ENCODE measurements at places on chromosomes 12 and 14.

GRCh38 chr12:2283480-2283879, 230.7 kb downstream of the CACNA1C start:
- DNase-seq = no peak

DNA sequence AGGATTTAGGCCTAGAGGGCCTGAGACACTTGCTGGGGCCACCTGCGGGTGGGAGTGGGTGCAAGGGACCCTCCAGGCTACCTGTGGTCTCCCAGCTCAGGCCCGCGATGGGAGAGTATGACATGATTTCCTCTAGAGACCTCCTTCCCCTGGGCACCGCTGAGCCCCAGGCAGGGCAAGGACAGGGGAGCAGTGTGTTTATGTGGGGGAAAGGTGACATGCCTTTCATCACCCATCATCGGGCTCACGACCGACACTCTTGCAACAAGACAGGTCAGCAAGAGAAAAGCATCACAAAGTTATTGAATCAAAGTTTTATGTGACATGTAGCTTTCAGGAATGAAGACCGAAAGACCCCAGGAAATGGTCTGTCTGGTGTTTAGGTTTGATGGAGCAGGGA, 19.9 kb downstream of the SH2B3 start:
- DNase-seq = no peak

DNA sequence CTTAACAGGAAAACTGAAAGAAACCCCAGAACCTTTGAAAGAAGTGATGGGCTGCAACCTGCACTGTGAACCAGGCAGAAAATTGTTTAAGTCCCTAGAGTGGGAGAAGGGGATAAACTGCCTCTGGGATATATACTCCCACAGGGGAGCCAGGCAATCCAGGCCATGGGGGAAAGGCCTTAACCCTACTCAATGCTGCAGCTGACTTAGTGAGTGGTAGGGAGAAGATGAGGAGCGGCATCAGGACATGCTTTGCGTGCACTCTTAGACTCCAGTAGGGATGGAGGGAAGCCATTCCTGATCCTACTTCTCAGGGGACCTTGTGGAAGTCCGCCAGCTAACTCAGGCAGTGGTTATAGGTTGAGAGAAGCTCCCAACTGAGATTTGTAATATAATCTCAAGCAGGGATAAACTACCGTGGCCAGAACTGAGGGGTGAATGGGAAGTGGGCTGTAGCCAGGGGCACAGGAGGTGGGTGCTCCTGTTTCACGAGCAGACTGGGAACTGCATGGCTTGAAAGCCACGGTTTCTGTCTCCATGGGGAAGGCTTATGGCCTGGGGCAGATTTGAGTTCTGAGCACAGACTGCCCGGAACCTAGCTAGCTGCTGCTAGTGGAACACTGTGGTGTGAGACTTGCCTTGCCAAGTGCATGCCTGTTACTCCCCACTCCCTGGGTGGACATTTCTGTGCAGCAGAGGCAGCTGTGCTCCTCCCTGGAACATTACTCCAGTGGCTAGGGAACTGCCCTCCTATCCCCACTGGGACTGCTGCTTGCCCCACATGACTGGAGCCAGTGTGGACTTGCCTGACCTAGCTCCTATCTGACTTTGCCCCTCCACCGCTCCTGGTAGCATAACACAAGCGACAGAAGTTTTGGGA, 119.2 kb upstream of the SCAF11 start:
- no peak for DNase-seq

DNA sequence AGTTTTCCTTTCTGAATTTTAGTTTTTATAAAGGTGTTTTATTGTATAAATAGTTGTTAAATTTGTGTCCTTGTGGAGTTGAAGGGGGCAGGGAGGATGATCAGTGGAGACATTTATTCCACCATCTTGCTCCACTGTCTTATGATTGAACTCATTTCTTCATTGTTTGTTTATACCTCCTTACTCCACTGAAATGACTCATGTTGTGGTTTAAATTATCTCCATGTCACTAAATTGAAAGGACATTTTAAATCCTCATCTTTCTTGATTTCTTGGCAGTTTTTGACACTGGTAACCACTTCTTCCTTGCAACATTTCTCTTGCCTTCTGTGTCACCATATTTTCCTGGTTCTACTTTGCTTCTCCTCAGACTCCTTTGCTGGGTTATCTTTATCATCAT, 23.6 kb upstream of the FERMT2 start:
- DNase-seq = no peak

DNA sequence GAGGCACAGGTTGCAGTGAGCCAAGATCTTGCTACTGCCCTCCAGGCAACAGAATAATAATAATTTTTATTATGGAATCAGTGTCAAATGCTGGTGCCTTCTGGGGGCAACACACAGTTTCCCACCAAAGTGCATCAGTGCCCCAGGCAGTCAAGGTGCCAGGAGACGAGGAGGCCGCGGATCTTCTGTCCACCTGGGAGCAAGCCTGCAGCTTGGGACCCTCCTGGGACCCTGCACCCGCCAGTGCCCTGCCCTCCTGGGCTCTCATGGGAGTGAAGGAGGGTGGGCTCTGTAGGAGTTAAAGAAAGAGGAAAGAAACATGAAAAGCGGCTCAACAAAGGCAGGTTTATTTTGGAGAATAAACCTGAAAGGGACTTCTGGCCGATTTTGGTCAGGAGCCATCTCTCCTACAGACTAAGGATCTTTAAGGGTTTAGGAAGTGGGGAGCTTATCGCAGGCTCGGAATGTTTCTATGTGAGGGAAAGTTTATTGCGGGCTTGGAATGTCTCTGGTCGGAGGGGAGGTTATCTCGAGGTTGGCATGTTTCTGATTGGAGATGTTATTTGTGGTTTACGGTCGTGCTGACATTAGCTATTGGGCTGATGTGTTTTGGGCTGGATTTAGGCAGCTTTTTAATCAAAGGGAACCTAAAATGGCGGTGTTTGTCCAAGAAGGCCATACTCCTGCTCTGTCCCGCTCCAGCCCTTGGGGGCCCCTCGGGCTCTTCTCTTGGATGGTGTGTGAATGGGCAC, 1.1 kb upstream of the ASPG start:
- no peak for DNase-seq

DNA sequence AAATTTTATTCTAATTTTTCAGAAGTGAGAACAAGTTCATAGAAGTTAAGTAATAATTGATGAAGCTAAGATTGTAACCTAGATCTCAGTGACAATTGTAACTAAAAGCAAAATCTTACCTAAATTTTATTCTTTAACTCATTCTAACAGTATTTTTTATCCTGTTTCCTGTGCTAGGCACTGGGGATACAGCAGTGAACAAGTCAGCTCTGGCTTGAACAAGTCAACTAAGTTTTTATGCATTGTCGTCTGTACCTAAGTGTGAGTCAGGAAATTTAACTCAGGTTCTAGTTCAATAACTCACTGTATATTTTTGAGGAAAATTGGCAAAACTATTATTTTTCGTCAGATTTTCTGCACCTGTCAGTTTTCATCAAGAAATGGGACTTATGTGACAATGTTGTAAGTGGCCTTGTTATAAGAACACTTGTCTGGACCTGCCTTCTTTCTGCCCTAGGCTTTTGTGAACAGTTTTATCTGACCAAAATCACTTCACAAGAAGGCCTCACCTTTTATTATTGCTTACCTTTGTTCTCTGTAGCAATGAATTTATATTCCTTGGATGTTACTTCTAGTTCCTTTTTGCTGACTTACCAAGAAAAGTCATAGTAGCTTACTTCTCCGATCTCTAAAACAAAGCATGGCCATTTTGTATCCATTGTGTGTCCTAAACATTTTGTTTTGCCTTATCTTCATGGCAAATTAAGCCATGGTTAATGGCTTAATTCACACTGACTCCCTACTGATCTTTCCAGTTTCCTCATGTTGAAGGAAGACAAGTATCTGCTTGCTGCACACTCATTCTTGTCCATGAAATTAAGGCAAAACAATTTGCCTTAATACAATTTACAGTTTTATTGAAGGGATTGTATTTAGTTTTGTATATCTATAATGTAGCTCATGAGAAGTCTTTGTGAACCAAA, 2.7 kb downstream of the TMTC3 start:
- DNase-seq = no peak

GRCh38 chr12:61765926-61766325, 494.3 kb upstream of the USP15 start:
- DNase-seq = no peak

DNA sequence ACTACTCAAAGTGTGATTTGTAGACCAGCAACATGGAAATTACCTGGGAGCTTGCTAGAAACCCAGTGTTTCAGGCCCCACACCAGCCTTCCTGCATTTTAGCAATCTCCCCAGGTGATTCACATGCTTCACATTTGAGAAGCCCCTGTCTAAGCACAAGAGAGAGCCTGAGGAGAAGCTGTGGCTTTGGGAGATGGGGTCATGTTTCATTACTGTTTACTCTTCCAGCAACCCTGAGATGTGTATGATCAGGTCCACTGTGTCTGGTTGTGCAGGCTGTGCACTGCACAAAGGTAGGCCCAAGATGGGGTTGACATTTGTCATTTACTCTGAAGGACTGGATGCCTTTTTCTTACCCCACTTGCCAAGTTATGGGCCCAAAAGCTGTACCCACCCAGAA, 190.1 kb downstream of the SLC41A2 start:
- no peak for DNase-seq
